ENCODE measurements at places on chromosomes 11 and 22.

DNA sequence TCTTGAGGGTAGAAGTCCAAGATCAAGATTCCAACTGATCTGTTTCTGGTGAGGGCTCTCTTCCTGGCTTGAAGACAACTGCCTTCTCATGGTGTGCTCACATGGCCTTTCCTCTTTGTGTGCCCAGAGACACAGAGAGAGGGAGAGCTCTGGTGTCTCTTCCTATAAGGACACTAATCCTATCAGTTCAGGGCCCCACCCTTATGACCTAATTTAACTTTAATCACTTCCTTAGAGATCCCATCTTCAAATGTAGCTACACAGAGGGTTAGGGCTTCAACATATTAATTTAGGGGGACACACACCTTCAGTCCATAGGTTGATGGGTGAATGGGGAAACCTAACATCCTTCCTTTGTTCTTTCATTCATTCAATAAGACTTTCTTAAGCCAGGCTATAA lies 144.6 kb downstream of the MN1 start:
- no peak for DNase-seq

DNA sequence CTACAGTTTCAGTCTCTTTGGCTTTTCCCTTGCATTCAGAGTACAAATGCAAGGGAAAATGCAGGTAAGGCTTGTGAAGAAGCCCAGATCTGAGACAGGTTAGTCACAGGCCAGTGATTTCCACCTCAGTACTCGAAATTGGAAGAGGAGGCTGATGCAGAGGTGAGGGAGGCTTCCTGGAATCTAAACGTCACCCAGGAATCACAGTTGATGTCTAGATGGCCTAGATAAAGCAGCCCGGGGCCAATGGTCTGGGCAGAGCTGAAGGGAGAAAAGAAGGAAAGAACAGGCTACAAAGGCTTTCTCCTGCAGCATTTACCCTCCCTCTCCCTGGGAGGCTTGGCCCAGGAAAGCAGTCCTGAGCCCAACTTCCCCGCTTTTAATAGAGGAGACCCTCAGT lies 8.5 kb downstream of the TRIM6 start:
- DNase-seq: no peak

- DNase-seq: no peak
These were observed 51.5 kb upstream of the POU2AF2 start for GRCh38 chr11:111193924-111194490.

DNA sequence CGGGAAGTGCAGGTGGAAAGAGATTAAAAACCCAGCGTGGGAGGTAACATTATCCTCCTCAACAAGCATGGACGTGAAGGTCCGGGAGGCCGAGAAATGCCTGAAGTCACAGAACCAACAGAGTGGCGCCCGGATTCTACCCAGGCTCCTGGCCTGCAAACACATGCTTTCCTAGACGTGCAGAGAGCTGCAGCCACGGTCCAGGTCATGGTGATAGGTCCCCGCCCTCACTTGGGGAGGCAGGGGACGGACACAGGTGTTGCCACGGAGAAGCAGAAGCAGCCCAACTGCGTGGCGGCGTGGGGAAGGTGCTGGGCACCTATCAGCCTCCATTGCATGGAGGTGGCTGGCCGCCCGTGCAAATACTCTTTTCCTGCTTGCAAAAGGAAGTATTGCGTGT lies 148.8 kb downstream of the MPPED1 start:
- DNase-seq: no peak
